Iris pigment epithelial cell (primary cell): ENCODE measurements at places on chromosomes 2 and 18.
A peak's percentile ranks its signal among the peaks of the same experiment; 100 is the strongest.

DNA sequence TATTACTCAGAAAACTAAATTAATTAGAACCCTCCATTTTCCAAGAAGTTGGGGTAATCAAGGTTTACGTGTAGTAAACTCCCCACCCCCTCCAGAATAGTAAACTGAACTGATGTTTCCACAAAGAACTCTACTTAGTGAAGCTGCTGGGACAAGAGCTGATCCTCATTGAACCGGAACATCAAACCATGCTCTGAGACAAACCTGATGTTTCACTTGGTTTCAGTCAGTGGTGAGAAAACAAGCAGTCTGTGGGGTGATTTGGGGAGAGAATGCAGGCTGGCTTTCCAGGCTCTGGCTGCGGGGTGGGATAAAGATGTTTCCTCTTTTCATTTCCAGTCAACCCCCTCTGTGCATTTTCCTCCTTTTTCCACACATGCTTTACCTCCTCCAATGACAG, 38.2 kb downstream of the CELF4 start:
- no peak for DNase-seq

DNA sequence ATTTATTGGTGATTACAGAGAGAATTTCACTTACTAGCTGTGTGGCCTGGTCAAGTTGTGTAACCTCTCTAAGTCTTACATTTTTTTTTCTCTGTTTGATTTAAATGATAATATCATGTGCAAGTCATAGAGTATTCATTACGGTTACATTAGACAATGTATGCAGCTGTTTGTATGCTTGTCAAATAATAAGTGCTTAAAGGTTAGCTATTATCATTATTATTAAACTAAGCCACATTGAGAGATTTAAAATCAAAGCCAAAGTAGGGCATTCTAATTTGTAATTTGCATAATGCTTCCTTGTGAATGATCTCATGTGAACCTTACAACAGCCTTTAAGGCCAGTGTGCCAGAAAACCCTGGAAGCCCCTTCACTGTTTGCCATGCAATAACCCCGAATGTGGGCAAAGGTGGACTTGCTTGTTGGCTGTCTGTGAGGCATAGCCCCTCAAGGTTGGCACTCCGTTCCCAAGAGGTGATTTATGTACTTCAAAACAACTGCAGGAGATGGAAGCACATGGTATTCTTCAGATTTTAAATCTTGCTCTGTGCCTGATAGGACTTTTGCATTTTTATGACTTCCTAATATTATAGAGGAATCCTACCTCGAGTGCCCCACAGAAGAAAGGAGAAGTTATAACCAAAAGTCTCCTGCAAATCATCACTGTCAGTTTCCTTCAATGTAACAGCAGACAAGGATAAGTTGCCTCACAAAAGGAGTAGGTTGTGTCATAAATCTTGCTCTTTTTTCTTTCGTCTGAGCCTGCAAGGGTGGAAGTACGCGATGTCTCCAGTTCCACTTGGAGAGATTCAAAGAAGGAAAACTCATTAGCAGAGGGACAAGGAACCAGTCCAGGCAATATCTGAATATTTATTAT, 272.0 kb downstream of the TGIF1 start:
- no peak for DNase-seq

- no peak for DNase-seq
Observed at GRCh38 chr2:131029812-131030211, 63.4 kb downstream of the FAM168B start.

- DNase-seq, result peak; percentile 70
Observed at GRCh38 chr2:72722492-72723070, 103.3 kb downstream of the EXOC6B start.

GRCh38 chr2:125643128-125643527, 1012.8 kb upstream of the GYPC start:
- no peak for DNase-seq

DNA sequence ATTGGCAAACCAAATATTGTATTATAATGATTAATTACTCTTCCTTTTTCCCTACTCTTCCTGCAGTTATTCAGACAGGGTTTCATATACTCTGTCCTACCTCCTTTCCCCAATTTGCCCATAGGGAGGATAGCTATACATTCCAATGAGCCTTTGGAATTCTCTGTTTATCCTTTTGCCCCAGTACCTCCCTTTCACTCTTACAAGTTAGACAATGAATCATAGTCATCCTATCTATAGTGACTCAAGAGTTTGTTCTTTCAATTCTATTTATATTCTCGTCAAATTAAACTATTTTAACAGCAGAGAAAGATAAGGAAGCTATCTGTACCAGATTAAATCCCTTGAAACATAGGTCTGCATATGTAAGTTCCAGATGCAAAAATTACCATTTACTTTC, 437.5 kb downstream of the NR4A2 start:
- peak; percentile 16 for DNase-seq

DNA sequence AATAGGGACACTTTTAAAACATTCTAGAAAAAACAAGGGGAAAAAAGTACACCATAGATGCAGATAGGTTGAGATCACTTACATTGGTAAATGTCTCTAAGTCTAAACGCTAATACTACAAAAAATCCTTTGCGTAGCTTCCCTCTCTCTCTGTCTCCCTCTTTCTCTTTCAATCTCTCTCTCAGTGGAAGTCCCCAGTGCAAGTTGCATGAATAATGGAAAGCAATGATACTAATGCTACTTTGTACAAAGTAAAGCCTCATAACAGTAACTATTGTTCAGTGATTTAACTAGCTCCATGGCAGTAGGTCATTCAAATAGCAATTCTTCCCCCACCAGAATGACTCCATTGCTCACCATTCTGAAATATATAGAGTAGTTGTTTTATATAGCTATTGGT, 12.8 kb downstream of the MEIS1 start:
- DNase-seq, result no peak

GRCh38 chr2:181411105-181411849, 45.9 kb upstream of the ITGA4 start:
- DNase-seq, result peak; percentile 40

GRCh38 chr18:12820506-12820905, 63.5 kb downstream of the PTPN2 start:
- DNase-seq, result no peak

- no peak for DNase-seq
Observed at GRCh38 chr2:226643946-226644282, 155.7 kb downstream of the IRS1 start.

DNA sequence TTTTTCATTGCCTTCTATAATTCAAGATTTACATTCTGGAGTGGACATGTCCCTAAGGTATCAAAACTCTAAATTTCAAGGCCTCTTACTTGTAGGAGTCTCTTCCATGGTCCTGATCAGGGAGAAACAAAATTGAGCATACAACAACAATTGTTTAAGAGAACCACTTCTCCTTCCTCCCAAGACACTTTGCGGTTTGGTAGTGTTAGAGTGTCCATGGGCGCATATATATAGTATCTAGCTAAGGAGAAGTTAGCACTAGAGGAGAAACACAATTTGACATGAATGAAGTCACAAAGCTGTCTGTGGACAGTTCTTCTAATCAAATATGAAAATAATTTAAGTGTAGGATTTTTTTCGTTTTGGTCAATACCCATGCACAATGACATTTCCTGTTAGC, 349.1 kb upstream of the MAP2 start:
- no peak for DNase-seq

GRCh38 chr2:134217924-134218323, 35.9 kb upstream of the MGAT5 start:
- DNase-seq, result peak; percentile 78

DNA sequence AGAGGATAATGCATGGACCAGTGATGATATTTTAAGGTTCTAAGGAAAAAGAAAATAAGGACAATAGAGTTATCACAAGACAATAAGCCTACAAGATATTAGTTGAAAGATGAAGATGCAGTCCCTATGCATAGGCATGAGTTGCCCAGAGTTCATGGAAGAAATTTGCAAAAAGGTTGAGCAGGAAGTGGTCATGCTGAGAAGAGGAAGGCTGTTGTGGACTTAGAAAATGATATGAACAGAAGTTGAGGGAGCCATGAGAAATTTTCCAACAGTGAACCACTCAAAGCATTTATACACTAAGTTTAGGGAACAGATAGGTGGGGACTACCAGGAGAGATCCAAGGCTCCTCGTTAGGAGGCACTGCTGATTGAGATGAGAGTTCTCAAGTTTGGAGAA, 3.5 kb downstream of the OSBPL6 start:
- no peak for DNase-seq

GRCh38 chr2:173151671-173152401, 76.2 kb downstream of the MAP3K20 start:
- DNase-seq, result peak; percentile 78

- peak; percentile 18 for DNase-seq
Observed at GRCh38 chr18:41695441-41695840, 259.6 kb upstream of the PIK3C3 start.

DNA sequence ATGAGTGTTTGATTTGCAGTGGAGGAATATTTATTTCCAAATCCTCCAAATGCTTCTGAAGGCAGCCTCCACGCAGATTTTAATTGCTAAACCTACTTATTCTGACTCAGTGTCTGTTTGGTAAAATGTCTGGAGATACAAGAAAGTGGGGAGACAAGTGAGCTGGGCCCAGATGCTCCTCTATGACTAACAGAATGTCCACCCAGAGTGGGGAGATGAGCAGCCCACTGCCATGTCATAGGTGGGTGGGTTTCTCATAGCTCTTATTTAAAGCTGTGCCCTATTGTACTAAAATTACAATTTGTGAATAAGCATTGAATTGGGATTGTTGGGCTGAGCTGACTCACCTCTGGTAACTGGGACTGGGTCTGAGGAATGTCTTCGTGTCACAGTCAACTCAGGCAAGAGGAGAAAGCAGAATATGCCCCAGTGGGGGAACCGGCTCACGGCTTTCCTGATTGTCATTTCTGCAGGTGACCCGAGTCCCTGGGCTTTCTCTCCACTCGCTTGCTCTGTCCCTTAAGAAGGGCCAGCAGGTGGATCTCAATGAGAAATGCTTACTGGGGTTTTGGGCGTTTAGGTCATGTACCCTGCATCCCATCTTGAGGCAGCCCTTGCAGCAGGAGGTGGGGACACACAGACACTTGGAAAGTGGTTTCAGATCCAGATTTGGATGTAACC, 116.3 kb upstream of the SPRED2 start:
- no peak for DNase-seq

- DNase-seq, result peak; percentile 43
Observed at GRCh38 chr2:163633291-163633690, 102.5 kb downstream of the FIGN start.

DNA sequence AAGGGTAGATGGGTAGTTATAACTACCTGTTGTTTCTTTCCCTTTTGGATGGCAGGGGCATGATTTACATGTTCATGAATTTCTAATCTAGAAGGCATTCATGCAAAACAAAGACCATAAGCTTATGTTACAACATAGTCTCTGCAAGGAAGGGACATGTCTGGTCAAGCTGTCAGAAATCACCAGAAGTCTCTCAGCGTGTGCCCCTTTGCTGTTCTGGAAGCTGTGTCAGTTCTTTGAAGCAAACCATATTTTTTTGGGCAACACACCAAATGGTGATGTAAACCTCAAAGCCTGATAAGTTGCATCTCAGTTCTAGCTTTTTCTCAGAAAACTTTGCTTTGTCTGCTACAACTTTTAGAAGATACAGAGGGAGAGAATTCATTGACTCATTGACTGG, 173.5 kb upstream of the CTAGE1 start:
- peak; percentile 90 for DNase-seq

GRCh38 chr2:84899304-84900204, 5.9 kb upstream of the TMSB10 start:
- DNase-seq, result no peak

DNA sequence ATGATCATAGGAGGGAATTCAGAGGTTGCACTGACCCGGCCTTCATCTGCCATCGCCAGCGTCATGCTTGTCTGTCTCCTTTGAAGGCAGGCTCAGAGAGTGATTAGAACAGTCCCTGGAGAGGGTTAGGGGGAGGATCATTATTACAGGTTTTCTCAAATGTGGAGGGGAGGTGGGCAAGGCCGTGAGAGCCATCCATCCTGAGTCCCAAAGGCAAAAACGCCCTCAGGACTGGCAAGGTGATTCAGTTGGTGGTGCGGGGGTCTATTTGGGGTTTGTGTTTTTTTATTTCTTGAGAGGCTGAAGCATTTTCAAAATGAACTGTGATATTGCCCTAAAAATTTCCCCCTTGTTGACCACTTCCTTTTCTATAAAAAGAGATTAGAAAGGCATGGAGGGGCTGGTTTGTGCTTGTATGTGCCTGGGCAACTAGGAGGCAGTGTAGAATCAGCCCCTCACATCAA, 39.3 kb upstream of the GYPC start:
- no peak for DNase-seq

DNA sequence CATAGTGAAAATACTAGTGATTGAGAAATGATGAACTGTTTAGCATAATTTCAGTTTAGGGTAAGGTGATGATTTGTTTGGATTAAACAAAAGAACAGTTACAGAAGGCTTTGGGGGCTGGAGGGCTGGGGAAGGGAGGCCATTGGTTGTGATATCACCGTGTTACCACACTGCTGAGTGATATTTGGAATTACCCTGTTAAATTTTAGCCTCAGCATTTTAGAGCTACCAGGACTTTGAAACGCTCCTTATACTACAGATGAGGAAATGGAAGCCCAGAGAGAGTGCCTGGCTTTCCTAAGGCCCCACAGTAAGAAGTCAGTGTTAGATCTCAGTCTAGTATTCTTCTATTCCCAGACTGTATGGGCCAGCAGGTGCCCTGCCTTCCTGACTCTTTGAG, 15.6 kb downstream of the ARHGEF33 start:
- DNase-seq, result no peak

DNA sequence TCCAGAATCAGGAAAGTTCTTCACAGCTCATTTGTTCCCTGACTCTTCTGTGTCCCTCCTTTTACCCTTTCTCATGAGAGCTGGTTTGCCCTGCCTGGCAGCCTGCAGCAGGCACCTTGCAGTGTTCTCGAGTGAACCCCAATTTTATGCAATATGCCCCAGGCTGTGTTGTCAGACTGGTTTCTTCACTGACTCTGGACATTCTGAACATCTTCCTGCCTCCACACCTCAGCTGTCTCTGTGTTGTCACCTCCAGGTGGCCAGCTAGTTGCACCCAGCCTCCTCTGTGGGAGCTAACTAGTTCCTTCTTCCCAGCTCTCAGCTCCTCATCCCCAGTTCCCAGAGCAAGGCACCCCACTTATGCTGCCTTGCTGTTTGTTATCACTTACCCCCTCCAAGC, 5.5 kb downstream of the SETBP1 start:
- no peak for DNase-seq

DNA sequence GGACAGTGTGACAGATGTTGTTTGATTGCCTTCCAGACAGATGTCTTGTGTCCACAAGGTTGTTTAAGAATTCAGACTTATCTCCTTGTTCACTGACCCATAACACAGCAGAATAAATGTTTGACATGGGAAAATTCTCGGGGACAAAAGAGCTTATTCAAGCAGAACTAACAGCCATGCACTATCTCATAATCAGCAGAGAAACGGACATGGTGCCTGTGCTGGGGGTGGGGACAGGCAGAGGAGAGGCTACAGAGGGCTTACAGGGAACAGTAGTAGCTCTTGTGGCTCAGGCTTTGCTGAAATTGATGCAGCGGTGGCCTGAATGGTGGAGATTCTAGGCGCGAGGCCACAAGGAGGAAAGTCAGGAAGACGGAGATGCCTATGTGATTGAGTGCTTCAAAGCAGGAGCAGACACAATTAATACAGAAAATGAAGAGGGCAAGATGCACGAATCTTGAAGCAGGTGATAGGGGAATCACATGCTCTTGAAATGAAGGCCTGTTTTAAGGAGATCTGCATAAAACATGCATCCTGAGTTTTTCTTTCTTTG, 62.0 kb upstream of the CAB39 start:
- DNase-seq, result no peak
